ENCODE measurements at places on chromosomes 2 and 18.

GRCh38 chr2:172655091-172655837 is 80.4 kb upstream of the RAPGEF4 start:
- no peak for DNase-seq

DNA sequence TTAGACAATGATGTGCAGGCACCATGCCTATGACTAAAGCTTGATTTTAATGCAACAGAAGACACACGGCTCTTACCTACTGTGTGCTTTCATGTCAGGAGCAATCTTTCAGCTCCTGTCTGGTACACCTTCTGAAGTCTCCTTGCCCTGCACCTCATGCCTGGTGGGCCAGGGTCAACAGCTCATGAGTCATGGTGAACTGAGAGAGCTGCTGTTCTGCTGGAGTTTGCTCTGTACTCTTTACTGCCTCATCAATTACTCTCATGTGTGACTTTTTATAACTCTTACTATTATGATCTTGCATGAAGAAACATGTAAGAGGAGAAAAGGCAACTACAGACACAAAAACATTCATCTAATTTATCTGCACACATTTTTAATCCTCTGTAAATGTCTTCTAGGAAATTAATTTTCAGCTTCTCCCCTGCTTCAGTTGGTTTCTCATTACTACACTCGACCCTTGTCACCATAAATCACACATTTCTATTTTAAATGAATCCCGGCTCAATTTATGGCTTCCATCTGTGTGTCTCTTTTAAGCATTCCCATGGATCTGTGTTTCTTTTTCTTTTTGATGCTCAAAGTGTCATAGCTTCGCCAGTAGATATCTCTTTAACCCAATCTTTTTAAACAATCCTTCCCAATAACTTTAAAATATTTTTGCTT is 9.7 kb downstream of the SERPINB7 start:
- DNase-seq = no peak

GRCh38 chr2:184628051-184628450 is 29.7 kb downstream of the ZNF804A start:
- no peak for DNase-seq

GRCh38 chr2:27400348-27401135 is 8.8 kb downstream of the PPM1G start:
- DNase-seq = no peak

DNA sequence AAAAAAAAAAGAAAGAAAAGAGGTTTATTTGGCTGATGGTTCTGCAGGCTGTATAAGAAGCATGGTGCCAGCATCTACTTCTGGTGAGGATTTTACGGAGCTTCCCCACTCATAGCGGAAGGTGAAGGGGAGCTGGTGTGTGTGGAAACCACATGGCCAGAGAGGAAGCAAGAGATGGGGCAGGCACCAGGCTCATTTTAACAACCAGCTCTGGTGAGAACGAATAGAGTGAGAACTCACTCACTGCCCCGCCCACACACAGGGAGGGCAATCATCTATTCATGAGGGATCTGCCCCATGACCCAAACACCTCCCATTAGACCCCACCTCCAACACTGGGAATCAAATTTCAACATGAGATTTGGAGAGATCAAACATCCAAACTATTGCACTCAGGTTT is 68.5 kb downstream of the MOGAT1 start:
- no peak for DNase-seq
